ENCODE measurements at places on chromosomes 13 and 19. TPM values are rescaled to one million over a fixed set of nuclear protein-coding genes. Genes with fewer than 3 reads are reported as not detected.

CBY2 gene
- not detected for total RNA-seq

ZNF227 gene
- total RNA-seq: 24.3 TPM

ZNF175 gene
- total RNA-seq: 3.4 TPM

CNOT3 gene
- total RNA-seq: 15.3 TPM

NKPD1 gene
- 0.06 TPM for total RNA-seq

ZNF154 gene
- total RNA-seq: 7.1 TPM

RHPN2 gene
- total RNA-seq: 0.66 TPM

Data from aortic smooth muscle cell (primary cell).